Suppressor macrophage treated with lipopolysaccharide for 1 hour (primary cell): ENCODE measurements at places on chromosomes 2 and 18.
A peak's percentile ranks its signal among the peaks of the same experiment; 100 is the strongest.

- peak; percentile 81 for DNase-seq
Observed at GRCh38 chr2:68385220-68385906, 20.3 kb downstream of the PLEK start.

DNA sequence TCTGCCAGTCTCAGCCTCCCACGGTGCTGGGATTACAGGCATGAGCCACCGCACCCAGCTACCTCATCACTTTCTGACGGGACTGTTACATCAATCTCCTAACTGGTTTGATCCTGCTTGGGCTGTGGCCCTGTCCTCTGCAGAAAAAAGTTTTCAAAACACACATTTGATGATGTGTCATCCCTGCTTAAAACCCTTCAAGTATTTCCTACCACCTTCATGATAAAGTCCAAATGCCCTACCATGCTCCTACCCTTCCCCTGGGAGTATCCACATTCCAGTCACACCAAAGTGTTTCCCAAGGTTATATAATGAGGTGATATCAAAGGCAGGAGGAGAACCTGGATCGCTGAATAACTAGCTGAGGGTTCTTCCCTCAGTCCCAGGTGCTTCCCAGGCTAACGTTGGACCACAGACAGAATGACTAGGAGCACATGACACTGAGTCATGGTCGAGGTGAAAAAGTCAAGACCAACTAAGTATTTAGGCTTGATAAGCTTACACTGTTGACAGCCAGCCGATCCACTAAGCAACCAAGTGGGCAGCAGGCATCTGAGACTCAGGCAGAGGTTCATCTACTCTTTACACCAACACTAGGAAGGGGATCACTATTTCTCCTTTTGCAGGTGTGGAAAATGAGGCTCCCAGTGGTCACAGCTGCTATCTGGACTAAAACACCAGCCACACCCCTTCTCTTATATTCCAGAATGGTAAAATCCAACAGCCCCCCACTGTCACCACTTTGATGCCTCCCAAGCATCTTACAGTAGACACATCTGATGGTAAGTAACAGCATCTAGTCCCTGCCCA, 31.8 kb downstream of the CYRIA start:
- DNase-seq, result peak; percentile 79

- DNase-seq, result peak; percentile 49
Observed at GRCh38 chr2:88170472-88170892, 336 bp downstream of the THNSL2 start.

DNA sequence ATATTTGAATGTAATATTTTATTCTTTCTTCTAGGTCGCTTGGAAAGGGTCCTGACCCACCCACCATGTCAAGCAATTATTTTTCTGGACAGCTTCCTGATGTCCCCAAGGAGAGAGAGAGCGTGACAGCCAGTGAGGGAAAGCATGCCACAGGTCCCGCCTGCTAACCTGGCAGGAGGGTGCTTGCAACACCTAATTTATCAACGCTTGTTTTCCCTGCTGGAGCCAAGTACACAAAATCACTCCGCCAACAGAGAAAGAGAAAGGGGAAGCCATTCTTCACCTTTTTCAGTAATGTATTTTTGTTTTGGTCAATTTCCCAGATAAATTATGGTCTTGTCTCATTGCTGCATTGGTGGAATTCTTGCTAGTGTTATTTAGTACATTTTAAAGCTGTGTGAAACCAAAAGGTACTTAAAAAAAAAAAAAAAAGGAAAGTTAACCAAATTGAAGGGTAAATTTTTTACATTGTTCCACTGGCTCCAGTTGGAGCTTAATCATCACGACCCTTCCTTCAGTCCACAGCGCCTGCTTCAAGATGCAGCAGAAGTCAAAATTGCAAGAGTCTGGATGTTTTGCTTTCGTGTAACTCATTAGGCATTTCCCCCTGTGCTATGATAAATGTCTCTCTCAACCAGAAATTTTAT, 88.5 kb upstream of the COPS8 start:
- DNase-seq, result no peak

- DNase-seq, result peak; percentile 43
Observed at GRCh38 chr2:191927991-191928390, 81.1 kb upstream of the CAVIN2 start.
